ENCODE measurements at places on chromosomes 7 and 10. TPM values are rescaled to one million over a fixed set of nuclear protein-coding genes. Genes with fewer than 3 reads are reported as not detected.

Gene FAM237B
- total RNA-seq, result not detected

Gene RGR
- not detected for total RNA-seq

Gene HTR5A
- not detected for total RNA-seq

Gene PAPSS2
- total RNA-seq, result 54.0 TPM

Gene CALY
- total RNA-seq, result not detected

Gene EBLN1
- total RNA-seq, result not detected

Gene HERC4
- 35.1 TPM for total RNA-seq

Gene FFAR4
- total RNA-seq, result not detected

Gene SAMD9
- total RNA-seq, result 12.5 TPM

Gene CALD1
- 198 TPM for total RNA-seq

Gene FGFBP3
- total RNA-seq, result 0.40 TPM

Gene PPP1R9A
- 9.9 TPM for total RNA-seq

Gene PIP
- total RNA-seq, result not detected

Gene ITPRID1
- total RNA-seq, result not detected

Gene RTKN2
- total RNA-seq, result under 0.01 TPM

Gene STEAP1B
- 2.2 TPM for total RNA-seq

Gene LUC7L2
- 22.2 TPM for total RNA-seq

Gene MYO1G
- total RNA-seq, result under 0.01 TPM

Gene SH3PXD2A
- 2.0 TPM for total RNA-seq

Gene MRPS24
- 49.6 TPM for total RNA-seq

Gene PCGF5
- 28.5 TPM for total RNA-seq

Gene SFTPD
- not detected for total RNA-seq

Gene TFR2
- under 0.01 TPM for total RNA-seq

Gene PON1
- not detected for total RNA-seq

Gene PRKAR2B
- 17.3 TPM for total RNA-seq

Gene VSTM2A
- total RNA-seq, result not detected

Gene SORCS1
- total RNA-seq, result not detected

Gene GPR26
- total RNA-seq, result not detected

Data from lung microvascular endothelial cell (primary cell).